Calu3 (cell line): ENCODE measurements at places on chromosomes 16 and 17. TPM values are rescaled to one million over a fixed set of nuclear protein-coding genes. Genes with fewer than 3 reads are reported as not detected.

GRCh38 chr16:49638673-49639610, 217.0 kb downstream of the ZNF423 start:
- no peak overlapping the region for H3K4me3 ChIP-seq
- H3K27me3 ChIP-seq: peaks cover 71% of the 10 kb centered on the region
- H3K4me1 ChIP-seq: no peaks in the 10 kb centered on the region
- no peaks in the 10 kb centered on the region for H3K36me3 ChIP-seq

GRCh38 chr16:71359431-71359830, 908 bp downstream of the CALB2 start:
- no peak for DNase-seq
- H3K27me3 ChIP-seq: no peaks in the 10 kb centered on the region
- peak overlapping the region; percentile 82 for H3K4me3 ChIP-seq
- H3K27ac ChIP-seq: peak overlapping the region; percentile 69

- no peak overlapping the region for H3K27ac ChIP-seq
- no peak overlapping the region for H3K4me3 ChIP-seq
- no peaks in the 10 kb centered on the region for H3K4me1 ChIP-seq
- no peaks in the 10 kb centered on the region for H3K36me3 ChIP-seq
These were observed 168.0 kb upstream of the IRX3 start for GRCh38 chr16:54454616-54455015.

- peaks cover 26% of the 10 kb centered on the region for H3K4me1 ChIP-seq
- H3K4me3 ChIP-seq: peak overlapping the region; percentile 67
- peak overlapping the region; percentile 43 for H3K27ac ChIP-seq
- peak; percentile 81 for DNase-seq
- no peaks in the 10 kb centered on the region for H3K27me3 ChIP-seq
These were observed 4.6 kb downstream of the TGFB1I1 start for GRCh38 chr16:31476303-31477219.

DNA sequence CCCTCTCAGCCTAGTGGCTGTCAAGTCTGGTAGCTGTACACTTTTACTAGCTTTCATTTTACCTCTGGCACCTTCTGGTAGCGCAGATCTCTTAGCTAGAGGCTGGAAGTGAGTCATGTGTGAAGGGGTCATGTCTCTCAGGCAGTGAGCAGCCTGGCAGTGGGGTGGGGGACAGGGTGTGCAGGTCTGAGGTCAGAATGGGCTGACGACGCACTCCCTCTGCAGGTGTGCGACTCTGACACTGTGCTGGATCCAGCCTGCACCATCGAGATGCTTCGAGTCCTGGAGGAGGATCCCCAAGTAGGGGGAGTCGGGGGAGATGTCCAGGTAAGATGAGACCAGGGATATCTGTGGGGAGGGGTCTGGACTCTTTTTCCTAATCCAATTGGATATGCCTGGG, 7.8 kb downstream of the HAS3 start:
- no peak overlapping the region for H3K27ac ChIP-seq
- H3K4me3 ChIP-seq: no peak overlapping the region
- peaks cover 75% of the 10 kb centered on the region for H3K36me3 ChIP-seq
- H3K4me1 ChIP-seq: peaks cover 26% of the 10 kb centered on the region
- DNase-seq: no peak

DNA sequence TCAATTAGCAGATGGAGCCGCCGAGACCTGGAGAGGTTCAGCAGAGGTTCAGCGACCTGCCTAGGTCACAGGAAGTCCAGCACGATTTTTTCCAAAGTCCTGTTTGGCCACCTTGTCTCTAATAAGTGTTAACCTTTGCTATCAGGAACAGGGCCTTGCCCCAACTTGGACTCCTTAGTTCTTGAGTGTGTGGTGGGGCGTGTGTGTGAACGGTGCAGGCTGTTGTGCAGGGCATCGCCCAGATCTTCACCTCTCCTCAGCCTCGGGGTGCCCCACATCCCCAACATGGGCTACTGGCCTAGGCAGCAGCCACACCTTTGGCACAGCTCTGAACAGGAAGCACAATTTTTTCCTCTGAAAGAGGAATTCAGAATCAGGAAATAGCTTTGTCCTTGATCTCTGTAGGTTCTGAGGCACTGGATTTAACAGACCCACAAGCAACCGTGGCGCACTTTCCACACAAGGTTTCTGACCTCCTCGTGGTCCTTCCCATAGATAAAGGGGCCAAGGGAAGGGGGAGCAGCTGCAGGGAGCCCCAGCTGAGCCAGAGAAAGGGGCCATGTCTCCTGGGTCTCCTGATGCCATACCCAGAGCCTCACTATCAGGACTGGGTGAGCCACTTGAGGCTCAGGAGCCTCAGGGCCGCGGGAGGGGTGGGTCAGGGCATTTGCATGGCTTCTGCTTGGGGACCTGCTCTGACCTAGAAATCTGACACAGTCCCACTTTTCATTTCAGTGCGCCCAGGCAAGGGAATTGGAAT, 10.4 kb downstream of the MPRIP start:
- H3K27ac ChIP-seq: peak overlapping the region; percentile 74
- H3K27me3 ChIP-seq: no peaks in the 10 kb centered on the region
- peak overlapping the region; percentile 43 for H3K4me3 ChIP-seq
- DNase-seq: no peak

DNA sequence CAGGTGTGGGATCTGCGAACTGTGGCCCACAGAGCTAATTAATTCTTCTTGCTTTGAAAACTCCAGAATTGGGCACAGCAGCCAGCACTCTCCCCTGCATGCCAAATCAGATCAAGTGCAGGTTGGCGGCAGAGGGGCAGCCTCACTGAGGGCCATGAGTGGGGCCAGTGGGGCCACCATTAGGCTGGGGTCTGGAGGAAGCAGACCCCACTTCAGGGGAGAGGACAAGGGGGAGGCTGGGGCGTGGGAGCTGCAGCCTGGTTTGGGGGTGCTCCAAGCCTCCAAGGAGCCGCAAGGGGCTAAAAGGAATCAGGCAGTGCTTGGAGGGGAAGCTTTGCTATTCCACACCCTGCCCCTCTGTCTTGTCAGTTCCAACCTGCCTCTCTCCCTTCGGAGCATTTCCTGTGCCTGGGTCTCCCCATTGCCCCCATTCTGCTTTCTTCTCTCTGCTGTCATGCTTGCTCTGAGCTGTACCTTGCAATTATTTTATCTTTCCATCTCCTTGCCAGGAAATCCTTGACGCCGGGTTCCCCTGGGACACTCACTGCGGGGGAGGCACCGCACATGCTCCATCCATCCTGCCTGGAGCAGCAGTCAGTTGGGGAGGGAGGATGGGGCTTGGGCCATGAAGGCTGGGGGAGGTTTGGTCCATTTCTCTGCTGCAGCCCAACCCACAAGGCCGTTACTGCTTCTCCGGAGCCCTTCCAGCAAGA, 3.3 kb upstream of the ABCC3 start:
- H3K27me3 ChIP-seq: peaks cover 12% of the 10 kb centered on the region
- H3K27ac ChIP-seq: no peak overlapping the region
- DNase-seq: no peak
- peaks cover 66% of the 10 kb centered on the region for H3K4me1 ChIP-seq

DNA sequence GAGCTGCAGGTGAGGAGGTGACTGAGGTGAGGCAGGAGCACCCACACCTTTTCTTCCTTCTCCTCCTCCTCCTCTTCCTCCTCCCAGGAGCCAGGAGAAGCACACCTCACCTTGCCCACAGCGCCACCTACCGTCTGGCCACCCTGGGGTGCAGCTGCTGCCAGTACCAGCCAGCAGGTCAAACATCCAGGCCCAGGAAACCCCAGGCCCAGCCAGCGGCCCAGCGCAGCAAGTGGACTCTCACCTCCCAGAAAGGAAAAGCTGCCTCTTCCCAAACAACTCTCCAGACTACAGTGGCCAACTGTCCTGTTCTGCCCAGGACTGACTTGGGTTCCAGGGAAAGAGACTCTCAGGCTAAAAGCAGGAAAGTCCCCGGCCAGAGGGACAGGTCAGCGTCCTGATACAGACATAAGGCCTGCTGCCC, 22.7 kb downstream of the PEMT start:
- peak; percentile 86 for DNase-seq
- no peaks in the 10 kb centered on the region for H3K4me1 ChIP-seq
- no peak overlapping the region for H3K27ac ChIP-seq
- H3K4me3 ChIP-seq: no peak overlapping the region

DNA sequence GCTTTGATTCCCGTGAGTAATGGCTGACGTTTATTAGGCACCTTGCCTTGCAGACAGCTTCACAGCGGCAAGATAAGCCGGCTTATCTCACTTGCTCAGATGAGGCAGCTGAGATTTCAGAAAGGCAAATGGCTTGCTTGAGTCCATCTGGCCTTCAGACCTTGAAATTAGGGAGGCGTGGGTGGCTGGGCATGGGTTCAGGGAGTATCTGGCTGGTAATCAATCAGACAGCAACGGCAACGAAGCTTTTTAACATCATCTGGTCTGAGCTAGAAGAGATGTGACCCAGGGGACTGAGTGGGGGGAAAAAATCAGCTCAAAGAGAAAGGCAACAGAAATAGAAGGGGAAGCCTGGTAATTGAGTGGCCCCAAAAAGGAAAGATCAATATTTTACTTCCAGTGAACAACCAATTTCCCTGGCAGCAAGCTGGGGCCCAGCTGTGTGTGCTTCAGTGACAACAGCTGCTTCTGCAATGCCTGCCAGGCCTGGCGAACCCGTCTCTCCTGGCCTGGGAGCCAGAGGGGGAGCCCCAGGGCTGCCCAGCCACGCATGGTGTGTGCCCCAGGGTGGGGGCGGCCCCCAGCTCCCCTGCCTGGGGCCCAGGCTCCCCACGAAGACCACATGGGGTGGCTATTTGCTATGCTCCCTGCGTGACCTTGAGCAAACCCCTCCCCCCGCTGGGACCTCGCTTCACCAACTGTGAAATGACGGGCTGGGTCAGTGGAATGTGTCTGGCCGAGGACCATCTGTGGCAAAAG, 34.0 kb downstream of the RAB11FIP4 start:
- H3K27me3 ChIP-seq: peaks cover 44% of the 10 kb centered on the region
- H3K36me3 ChIP-seq: no peaks in the 10 kb centered on the region
- DNase-seq: no peak
- no peaks in the 10 kb centered on the region for H3K4me1 ChIP-seq

DNA sequence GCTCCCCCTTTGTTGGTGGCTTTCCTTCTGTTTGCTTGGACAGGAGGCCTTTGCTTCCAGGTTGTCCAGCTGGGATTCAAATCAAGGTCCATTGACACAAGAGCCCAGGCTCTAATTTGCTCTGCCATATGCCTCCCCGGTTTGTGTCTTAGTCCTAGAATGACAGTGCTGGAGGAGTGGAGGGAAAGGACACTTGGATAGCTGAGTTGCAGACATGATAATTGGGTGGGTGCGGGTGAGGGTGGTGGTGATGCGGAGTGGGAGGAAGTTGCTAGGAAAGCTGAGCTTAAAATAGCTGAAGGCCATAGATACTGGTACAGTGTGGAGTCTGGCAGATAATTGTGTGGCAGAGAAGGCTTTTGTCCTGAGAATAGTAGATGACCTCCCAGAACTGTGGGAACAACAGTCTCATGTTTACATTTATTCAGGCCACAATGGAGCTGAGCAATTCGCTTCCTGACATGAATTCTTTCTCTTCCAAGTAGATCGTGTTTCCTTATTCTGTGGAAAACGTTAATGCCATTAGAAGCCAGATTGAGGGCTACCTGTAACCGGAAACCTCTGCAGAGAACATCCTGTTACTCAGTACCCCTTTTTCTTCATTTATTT, 23.8 kb downstream of the SEC14L1 start:
- no peaks in the 10 kb centered on the region for H3K27me3 ChIP-seq
- H3K4me3 ChIP-seq: no peak overlapping the region
- H3K4me1 ChIP-seq: no peaks in the 10 kb centered on the region
- DNase-seq: no peak

DNA sequence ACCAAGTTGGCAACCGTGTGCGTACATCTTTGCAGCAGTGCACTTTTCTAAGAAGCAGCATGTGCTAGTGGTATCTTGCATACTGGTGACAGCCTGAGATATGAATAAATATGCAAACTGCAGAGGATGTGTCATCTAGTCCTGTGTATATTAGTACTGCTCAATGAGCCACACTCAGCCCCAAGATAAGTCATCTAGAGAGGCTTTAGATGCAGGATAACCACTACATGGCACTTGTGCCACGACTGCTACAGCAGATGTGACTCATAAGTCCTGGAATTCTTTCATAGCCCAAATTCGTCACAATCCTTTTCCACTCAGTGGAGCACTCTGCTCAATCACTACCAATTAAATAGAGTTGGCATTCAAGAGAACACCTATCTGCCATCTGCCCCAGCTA, 171.5 kb downstream of the AXIN2 start:
- no peak for DNase-seq
- no peak overlapping the region for H3K27ac ChIP-seq
- no peak overlapping the region for H3K4me3 ChIP-seq
- H3K4me1 ChIP-seq: no peaks in the 10 kb centered on the region
- no peaks in the 10 kb centered on the region for H3K36me3 ChIP-seq

DNA sequence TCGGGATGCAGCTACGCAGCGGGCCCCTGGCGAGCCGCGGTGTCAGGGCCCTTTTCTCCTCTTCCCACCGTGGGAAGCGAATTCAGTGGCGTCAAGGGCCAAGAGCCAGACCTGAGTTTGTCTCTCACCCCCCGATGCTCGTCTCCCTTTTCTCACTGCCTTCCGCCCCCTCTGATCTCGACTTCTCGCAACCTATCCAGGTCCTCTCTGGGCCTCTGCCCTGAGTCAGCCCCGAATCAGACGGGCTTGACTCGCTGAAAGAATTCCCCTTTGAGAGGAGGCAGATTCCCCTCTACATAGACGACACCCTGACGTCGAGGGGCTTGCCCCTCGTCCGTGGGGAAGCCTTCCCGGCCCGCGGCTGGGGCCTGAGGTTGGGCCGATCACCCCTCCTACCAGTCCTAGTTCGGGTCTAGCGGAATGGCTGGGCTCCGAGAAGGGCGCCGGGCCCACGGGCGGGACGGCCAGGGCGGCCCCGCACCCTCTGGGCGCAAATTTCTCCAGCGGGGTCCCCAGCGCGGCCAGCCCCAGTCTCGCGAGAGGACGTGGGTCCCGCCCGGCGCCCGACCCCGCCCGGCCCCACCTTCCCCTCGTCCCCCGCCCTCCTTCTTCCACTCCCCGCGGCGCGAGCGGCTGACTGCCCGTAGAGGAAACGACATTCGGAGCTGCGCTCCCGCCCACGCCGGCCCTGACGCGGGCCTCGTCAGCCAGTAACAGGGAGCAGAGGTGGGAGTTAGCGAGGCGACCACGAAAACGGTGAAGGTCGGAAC, at the start of gene GGNBP2:
TSS of gene GGNBP2 (plus strand) at position 613 of the 770 bp plus-strand sequence. CDS start 806 bp downstream, outside the sequence.
- peaks cover 85% of the 10 kb centered on the region for H3K36me3 ChIP-seq
- H3K27ac ChIP-seq: peak within 1 kb of the TSS; percentile 95
- peaks cover 22% of the 10 kb centered on the region for H3K4me1 ChIP-seq
- no peaks in the 10 kb centered on the region for H3K27me3 ChIP-seq
- peak within 1 kb of the TSS; percentile 97 for H3K4me3 ChIP-seq

- H3K4me3 ChIP-seq: no peak overlapping the region
- peaks cover 99% of the 10 kb centered on the region for H3K27me3 ChIP-seq
- H3K4me1 ChIP-seq: no peaks in the 10 kb centered on the region
- H3K36me3 ChIP-seq: no peaks in the 10 kb centered on the region
These were observed 163.4 kb upstream of the CIBAR2 start for GRCh38 chr16:85275533-85276249.

The ZNF597 gene
- 2.7 TPM in 2 replicates for total RNA-seq

The CHP2 gene
- not detected in 2 replicates for total RNA-seq

The CIBAR2 gene
- total RNA-seq: not detected in 2 replicates

The GNAO1 gene
- 0.17 TPM in 1 of 2 replicates, not detected in the other for total RNA-seq

The CD300E gene
- not detected in 2 replicates for total RNA-seq

The TMED6 gene
- 1.4 and 1.7 TPM in 2 replicates for total RNA-seq

The AFMID gene
- 28.5 and 30.8 TPM in 2 replicates for total RNA-seq

The KRTAP17-1 gene
- total RNA-seq: not detected in 2 replicates

The PPY gene
- total RNA-seq: not detected in 2 replicates

The CACNG1 gene
- total RNA-seq: not detected in 2 replicates

The VAT1L gene
- total RNA-seq: not detected in 2 replicates
